Cortex of kidney (tissue), 1 donor: ENCODE measurements at places on chromosomes 1 and 21.

- DNase-seq = no peak
Measured at GRCh38 chr1:186454981-186455380, 5.9 kb downstream of the PDC start.

DNA sequence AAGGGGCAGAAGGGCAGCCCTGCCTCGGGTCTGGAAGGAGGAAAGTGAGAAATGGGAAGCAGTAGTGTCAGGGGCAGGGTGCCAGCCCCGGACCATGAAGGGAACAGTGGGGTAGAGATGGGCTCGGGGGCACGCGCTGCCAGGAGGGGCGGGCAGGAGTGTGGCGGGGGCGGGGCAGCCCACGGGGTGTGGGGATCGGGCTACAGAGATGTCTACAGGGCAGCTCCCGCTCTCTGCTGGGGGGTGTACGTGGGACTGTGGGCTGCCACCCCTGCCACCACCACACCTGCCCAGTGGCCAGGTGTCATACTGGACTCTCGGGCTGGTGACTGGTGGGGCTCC is 7.4 kb downstream of the ARHGEF16 start:
- DNase-seq = no peak

DNA sequence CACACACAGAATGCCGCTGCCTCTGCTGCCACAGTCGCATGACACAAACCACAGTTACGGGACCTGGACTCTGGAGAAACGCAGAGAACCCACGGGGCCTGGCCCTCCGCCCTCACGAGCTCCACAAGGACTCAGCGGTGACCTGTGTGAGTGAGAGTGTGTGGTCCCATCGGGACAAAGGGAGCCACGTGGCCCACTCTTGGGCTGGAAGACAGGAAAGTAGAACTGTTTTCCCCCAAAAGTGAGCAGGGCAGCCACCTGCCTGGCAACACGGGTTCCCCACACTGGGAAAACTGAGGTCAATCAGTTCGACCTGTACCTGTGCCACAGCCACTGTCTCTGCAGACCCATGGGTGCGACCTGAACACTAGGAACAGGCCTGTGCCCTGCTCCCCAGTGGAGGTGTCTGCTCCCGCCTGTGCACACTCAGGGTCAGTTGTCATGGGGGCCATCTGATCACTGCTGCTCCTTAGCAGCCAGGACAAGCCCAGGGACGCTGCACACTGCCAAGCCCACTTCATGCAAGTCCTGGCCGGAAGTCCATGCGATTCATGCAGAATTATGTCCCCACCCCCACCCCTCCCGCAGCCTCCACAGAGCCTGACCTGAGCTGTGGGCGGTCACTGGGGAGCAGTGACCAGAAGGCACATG is 54.4 kb upstream of the ADARB1 start:
- no peak for DNase-seq

GRCh38 chr1:198678901-198679329 is 40.1 kb downstream of the PTPRC start:
- no peak for DNase-seq

GRCh38 chr1:48109390-48110013 is 112.3 kb upstream of the TRABD2B start:
- DNase-seq = no peak

- DNase-seq = no peak
Measured at GRCh38 chr1:223515926-223516325, 122.7 kb downstream of the CCDC185 start.

- no peak for DNase-seq
Measured at GRCh38 chr1:157288996-157289395, 150.8 kb upstream of the ETV3 start.

DNA sequence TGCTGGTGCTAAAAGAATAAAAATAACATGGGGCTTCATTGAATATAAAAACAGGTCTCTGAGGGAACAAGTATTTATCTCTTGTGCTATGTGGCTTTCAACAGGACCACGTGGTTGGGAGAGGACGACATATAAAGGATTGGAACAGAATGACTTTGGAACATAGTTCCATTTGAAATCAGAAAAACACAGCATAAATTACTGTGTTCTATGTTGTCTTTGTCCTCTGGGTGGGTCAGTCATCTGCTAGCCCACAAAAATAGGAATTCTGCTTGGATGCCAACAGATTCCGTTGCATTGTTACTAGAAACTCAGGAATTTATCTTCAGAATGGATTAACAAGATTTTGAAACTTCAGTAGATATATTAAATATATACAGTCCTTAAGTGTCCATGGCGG is 5.9 kb downstream of the CEP85 start:
- no peak for DNase-seq

DNA sequence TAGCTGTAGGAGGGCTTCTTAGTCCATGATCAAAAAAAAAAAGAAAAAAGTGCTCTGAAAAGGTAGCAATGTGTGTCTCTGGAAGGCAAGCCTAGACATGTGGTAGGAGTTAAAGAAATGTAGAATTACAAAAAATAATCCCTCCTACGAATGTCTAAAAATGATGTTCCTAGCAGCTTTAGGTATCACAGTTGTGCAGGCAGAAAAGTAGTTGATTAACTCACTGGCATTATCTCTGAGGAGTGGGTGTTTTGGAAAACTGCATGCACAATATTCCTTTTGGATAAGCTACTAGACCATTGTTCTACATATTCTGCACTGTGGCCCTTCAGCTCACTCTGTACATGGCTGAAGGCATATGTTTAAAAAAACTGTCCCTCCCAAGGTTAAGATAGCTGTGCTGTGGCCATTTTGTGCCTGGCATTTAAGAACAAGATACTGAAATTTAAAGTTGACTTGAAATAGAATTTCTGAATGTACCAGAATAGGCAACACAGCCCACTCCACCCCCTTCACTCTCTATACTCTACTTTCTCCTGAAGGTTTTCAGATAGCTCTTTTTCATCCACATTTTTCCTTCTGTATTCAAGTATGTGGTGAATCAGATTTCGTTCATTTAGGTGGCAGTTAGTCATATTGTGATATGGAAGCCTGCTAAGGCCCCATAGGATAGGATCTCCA is 463.9 kb upstream of the LRRC7 start:
- DNase-seq = no peak

GRCh38 chr1:111842411-111842810 is 86.7 kb downstream of the DDX20 start:
- no peak for DNase-seq

DNA sequence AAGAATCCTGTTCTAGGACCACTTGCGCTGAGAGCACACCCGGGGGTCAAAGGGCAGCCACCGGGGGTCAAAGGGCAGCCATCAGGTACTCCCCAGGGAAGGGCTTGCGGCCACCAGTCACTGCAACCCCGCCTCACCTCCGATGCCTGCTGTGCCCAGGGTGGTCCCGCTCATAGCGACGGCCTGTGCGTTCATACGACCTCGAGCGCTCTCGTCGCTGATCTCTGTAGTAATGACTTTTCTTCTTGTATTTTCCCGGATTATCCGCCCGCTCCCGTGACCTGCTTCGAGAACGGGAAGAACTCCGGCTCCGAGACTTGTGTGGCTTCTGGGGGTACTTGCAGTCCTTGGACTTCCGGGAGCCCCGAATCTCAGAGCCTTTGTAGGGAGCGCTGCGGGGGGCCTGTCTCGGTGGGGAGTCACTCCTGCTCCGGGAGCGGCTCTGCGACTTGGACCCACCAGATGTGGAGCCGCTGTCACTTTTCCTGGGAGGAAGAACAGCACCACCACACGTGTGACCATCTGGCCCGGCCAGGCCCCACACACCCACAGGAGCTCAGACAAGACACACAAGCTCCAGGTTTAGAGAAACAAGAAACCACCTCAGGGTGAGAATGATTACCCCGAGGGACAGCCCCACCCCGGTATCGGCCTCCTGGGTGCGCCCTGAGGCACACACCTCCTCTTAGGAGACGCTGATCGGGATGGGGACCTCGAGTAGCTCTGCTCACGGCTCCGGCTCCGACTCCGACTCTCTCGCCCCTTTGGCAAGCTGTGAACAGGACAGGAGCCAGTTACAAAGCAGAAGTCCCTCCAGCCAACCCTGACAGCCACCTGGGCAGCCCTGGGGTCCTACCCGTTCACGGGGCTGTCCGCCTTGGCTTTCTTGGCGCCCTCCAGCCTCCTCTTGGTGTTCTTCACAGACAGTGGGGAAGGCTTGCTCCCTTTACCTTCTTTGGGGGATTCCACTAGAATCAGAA is 11.7 kb downstream of the CCNL2 start:
- DNase-seq = no peak

DNA sequence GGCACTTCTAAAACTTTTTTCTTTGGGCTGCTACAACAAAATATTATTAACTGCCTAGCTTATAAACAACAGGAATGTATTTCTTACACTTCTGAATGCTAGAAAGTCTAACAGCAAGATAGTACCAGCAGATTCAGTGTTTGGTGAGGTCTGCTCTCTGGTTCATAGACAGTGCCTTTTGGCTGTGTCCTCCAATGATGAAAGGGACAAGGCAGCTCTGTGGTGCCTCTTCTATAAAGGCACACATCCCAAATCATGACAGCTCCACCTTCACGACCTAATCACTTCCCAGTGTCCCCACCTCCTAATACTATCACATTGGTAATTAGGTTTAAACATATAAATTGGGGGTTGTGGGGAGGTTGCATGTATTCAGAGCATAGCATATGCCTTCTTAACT is 9.5 kb downstream of the CFH start:
- DNase-seq = no peak

GRCh38 chr1:48887796-48888195 is 111.1 kb upstream of the BEND5 start:
- no peak for DNase-seq

DNA sequence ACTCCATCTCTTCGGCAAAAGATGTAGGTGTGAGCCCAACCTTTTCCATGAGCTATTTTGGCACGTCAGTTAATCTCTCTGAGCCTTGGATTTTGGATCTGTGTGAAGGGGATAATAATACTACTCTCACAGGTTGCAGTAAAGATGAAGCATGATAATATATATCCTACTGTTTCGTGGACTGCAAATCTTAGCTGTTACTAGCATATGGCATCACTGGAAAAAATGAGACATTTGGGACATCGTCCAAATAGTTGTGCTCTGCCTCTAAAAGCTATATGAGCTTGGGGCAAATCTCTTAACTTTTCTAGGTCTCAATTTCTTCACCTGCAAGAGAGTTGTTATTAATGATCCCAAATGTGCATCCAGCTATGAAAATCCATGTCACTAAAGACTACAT is 147.4 kb upstream of the ZRANB2 start:
- DNase-seq = no peak

DNA sequence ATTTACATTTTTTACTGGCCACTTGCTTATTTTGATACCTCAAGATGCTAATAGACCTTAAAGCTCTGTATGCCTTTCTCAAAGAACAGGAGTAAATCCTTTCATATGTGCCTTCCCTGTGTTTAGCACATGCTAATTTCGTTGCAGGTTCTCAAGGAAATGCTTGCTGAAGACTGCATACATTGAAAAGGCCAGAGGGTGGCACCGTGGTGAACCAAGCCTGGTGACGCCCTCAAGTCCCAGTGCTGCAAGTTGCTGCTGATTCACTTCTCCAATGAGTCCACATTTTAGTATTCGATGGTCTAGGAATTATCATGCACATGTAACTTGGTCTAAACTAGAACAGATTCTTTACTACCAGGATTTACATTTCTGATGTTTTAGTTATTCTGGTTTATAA is 94.1 kb downstream of the CLDN17 start:
- no peak for DNase-seq

DNA sequence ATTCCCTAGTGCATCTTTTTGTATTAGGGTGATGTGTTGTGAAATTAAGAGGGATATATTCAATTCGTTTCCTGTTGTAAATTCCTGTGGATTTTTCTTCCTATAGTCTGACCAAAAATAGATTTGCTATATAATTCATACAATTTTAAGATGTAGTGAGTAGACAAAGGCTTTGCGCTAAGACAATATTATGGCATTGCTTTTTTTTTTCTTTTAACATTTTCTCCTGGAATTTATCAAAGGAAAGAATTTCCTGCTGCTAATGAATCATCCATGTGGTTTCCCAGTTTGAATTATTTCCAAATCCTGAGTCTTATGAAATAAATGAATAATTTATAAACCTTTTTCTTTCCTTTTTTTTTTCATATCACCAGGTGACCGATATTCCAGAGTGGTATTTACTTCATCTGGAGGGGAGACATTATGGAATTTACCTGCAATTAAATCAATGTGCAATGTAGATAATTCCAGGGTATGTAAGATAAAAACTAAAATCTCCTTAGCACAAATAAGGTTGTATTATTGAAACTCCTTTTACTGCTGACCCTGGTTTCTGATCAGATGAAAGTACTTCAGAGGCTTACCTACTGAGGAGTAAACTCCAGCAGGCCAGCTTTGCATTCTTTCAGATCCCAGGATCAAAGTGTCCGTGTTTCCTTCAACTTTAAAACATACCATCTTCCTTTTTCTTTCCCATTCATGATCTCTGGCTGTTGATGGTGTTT is 148.4 kb downstream of the TLR5 start:
- no peak for DNase-seq

DNA sequence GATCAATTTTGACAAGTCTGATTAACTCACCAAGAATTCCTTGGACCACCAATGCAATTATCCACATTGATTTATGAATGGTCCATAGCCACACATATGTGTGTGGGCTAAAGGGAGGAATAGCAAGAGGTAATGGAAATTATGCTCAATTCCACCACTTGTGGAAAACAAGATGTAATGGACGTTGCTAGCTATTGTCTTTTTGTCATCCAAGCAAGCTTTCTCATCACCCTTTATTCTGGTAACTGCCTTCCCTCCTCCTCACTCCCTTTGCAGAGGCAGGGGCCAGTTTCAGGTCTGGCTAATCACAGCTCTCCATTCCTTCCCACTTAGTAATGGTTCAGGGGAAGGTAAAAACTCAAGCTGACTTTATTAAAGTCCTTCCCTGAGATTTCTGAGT is 24.7 kb upstream of the RAB3GAP2 start:
- DNase-seq = no peak

GRCh38 chr1:150567717-150568593 is 11.5 kb downstream of the MCL1 start:
- DNase-seq = no peak

GRCh38 chr1:89310976-89311375 is 38.3 kb upstream of the GBP5 start:
- DNase-seq = no peak

GRCh38 chr1:21436488-21437340 is 3.2 kb upstream of the NBPF3 start:
- DNase-seq = no peak

- DNase-seq = no peak
Measured at GRCh38 chr1:239263801-239264200, 122.6 kb upstream of the CHRM3 start.

GRCh38 chr1:90187323-90187585 is 192.3 kb downstream of the ZNF326 start:
- DNase-seq = no peak
